Trophoblast cell (in vitro differentiated cells and primary cell): ENCODE measurements at places on chromosomes 5 and 9.

GRCh38 chr5:154093142-154093532 lies 54.4 kb downstream of the MFAP3 start:
- DNase-seq, result no peak

DNA sequence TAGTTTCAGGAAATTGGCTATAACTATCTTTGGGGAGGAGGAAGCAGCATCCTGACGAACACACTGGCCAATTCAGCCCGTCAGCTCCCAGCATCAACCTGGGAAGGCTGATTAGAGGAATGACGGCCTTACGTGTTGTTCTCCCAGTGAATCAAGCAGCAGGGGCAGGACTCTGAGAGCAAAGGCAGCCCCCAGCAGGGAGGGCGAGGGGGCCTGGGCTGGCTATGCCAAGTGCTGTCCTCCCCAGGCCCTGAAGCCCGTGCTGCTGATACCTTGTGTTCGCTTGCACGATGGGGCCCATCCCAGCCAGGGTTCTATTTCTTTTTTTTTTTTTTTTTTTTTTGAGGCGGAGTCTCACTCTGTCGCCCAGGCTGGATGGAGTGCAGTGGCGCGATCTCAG lies 254.1 kb downstream of the FSTL4 start:
- DNase-seq, result no peak

GRCh38 chr5:114363837-114364236 lies 2.0 kb downstream of the KCNN2 start:
- no peak for DNase-seq

GRCh38 chr9:131111186-131111853 lies 14.1 kb upstream of the NUP214 start:
- no peak for DNase-seq

DNA sequence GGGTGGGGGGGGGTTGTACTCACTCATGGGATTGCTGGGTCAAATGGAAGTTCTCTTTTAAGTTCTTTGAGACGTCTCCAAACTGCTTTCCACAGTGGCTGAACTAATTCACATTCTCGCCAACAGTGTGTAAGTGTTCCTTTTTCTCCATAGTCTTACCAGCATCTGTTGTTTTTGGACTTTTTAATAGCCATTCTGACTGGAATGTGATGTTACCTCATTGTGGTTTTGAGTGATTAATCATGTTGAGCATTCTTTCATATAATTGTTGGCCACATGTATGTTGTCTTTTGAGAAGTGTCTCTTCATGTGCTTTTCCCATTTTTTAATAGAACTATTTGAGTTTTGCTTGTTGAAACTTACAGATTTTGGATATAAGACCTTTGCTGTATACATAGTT lies 94.9 kb upstream of the PLPPR1 start:
- no peak for DNase-seq

DNA sequence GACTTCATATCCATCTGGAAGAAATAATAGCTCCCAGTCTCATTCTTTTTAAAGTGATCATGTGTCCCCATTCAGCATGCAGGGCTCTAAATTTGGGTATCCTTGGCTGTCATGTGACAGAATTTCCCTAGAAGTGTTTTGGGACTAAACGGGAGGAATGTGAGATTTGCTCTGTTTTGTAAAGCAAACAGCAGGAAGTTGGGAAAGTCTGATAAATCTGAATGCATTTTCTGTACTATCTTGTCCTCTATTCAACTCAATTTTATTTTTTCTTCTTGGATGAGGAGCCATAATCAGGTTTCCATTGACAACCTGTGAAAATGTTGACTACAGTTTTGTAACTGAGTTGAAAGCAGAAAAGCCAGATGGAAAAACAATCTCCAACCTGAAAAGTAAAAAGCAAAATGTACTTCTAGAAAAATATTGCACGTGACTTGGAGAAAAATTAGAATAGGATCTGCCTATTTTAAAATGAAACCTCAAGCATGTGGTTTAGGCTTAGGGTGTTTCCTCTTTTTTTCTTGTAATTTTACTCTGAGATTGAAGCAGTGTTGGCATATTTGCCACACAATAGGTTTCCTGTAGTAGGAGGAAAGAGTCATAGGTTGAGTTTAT lies 76.2 kb upstream of the IL6ST start:
- DNase-seq, result no peak

DNA sequence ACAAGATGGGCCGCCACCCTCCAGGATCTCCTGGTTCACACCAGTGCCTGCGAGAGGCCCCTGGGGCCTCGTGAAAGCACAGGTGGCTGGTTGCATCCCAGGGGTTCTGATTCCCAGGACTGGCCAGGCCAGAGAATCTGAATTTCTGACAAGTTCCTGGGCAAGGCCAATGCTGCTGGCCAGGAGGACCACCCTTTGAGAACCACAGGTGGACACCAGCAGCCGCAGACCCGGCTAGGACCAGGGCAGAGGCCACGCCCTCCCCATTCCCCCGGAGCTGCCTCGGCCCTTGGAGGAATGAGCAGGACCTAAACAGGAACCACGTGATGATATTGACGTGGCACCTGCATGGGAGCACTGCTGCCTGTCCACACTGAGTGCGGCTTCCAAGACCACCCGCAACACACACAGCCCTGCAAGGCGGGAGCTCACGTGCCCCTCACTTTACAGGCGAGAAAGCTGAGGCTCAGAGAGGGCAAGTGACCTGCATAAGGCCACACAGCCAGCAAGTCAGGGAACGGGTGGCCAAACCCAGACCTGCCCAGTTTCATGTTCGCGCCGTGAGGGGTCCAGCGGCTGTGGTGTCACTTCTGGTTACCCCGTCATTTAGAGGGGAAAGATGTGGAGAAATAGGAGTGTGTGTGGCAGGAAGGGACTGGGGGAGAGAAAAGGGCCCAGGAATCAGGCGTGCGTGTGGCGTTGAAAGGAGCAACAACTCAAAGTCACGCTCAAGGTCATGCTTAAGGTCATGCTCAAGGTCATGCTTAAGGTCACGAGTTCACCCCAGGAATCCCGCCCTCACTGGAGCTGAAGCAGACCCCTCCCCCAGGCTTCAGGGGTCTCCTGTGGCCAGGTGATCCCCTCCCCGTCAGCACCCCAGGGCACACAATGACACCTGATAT lies 105.9 kb upstream of the IER5L start:
- DNase-seq, result no peak

- no peak for DNase-seq
Observed at GRCh38 chr9:136156209-136157120, 37.8 kb upstream of the TMEM250 start.

- peak; percentile 7 for DNase-seq
Observed at GRCh38 chr5:139378101-139378825, 4.8 kb downstream of the SLC23A1 start.

- peak; percentile 6 for DNase-seq
Observed at GRCh38 chr5:13913962-13914361, 30.5 kb downstream of the DNAH5 start.

GRCh38 chr5:117110548-117110947 lies 535.9 kb upstream of the SEMA6A start:
- DNase-seq, result no peak

DNA sequence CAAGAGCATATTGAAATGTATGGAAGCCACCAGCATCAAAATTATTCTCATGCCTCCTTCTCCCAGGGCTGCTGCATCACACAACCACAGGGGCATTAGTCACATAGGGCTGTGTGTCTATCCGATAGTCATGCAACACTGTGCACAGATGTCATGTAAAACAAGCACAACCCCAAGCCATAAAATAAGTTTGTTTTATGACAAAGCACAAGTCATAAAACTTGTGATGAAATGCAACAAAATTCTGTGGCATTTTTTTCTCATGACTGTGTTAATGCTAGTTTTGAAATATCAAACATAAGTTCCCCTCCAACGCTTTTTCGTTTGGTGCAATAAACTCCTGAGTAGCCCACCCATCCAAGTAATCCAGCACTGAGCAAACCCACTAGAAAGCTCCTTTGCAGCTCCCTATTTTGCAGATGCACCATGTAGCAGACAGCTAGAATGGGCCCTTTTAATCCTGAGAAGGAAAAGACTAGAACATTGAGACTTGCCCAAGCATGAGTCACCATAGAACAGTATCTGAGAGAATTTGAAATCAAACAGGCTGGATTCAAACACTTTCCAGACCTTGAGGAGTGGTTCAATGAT lies 93.3 kb upstream of the ZNF366 start:
- DNase-seq, result no peak

GRCh38 chr5:112555197-112555596 lies 136.1 kb upstream of the EPB41L4A start:
- DNase-seq, result no peak

DNA sequence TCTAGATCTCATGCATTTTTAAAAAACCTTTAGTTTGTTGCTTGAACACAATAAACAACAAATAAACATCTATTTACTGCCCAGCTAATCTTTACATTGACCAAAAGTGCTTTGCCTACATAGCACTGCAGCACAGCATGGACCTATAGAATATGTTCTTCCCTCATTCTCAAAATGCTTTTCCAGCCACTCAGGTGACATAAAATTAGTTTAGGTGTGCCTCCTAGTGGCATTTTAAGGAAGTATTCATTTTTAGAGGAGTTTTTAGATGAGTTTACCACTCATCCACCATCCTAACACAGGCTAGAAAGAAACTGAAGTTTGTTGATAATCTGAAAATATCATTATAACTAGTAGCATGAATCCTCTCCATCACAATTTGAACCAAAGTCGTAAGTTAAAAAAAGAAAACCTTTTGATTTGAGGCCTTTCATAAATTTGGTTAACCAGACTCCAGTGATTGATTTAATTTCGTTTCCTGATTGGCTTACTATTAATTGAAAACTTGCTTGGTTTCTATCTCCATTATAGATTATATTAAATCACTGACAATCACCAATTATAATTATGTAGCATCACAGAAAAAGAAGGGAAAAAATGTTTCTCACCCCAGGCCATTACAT lies 12.6 kb downstream of the PLGRKT start:
- peak; percentile 76 for DNase-seq

GRCh38 chr9:85716031-85716877 lies 25.5 kb downstream of the AGTPBP1 start:
- no peak for DNase-seq

GRCh38 chr5:146188358-146188757 lies 5.9 kb upstream of the LARS1 start:
- no peak for DNase-seq

DNA sequence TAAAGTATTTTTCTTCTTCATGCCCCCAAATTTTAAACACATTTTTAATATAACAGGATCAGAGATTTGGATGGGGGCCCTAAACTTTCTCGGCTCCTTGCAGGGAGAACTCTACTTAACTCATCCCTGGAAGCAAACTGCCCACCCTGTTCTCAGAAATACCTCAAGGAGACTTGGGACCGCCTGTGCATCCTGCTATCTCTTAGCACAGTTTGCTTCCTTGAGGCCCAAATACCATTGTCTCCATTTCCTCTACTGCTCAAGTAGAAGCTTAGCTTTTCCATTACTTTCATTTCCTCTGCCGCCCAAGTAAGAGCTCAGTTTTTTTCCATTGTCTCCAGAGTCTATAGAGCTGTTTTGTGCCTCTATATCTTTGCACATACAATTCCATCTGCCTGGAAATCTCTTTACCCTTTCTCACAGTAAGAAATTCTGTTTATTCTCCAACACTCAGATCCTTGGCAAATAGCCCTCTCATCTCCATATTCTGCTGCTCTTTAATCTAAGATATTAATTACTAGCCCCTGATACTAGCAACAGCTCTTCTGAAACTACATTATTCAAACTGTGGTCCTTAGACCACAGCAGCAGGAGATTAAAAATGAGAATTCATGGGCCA lies 137.8 kb downstream of the CEMIP2 start:
- DNase-seq, result no peak

- no peak for DNase-seq
Observed at GRCh38 chr5:151096001-151096373, 15.2 kb upstream of the TNIP1 start.

GRCh38 chr9:122860319-122861142 lies 32.1 kb upstream of the PDCL start:
- DNase-seq, result no peak

- no peak for DNase-seq
Observed at GRCh38 chr5:131515348-131515747, 119.7 kb downstream of the RAPGEF6 start.

DNA sequence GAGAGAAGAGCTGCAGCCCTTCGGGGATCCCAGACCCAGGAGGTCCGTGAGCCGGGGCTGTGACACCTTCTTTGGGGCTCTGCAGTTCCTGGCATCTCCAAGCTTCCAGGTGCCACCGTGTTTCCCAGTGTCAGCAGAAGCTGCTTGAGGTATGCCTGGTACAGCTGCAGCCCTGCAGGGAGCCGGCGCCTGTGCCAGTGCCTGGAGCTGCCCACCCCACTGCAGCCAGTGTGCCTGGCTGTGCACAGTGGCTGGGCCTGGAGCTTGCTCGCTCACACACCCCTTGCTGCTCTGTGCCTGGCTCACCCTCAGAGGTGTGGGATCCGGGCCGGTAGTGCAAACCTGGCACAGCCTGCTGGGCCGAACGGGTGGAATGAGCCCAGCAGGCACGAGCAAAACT lies 65.5 kb downstream of the NACC2 start:
- DNase-seq, result no peak

DNA sequence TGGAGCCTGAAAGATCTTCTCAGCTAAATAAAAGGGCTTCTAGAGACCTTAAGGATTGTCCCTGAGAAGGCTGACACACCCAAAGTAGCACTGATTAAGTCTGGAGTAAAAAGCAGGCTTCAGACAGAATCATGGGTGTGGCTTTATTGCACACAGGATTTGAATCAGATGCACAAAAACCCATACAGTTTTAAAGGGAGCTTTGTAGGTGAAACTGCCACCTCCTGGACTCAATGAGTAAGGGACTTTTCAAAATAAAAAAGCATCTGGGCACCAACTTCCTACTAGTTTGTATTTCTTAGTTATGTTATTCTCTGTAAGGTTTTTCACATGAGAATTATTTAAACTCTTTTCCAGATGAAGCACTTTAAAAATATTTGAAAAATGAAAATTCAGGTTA lies 129.4 kb downstream of the EDIL3 start:
- DNase-seq, result peak; percentile 12
